Right atrium auricular region (tissue), 2 donors: ENCODE measurements at places on chromosomes 12 and 14. TPM values are rescaled to one million over a fixed set of nuclear protein-coding genes. Genes with fewer than 3 reads are reported as not detected.

BEST3 gene
- total RNA-seq = 1.4 TPM

GLIPR1L2 gene
- total RNA-seq = 2.3 TPM

- no peaks in the 10 kb centered on the region for H3K27me3 ChIP-seq
- DNase-seq = no peak
- H3K27ac ChIP-seq = no peak overlapping the region
- H3K36me3 ChIP-seq = no peaks in the 10 kb centered on the region
These were observed 35.0 kb downstream of the ERH start for GRCh38 chr14:69363055-69363454.

DNA sequence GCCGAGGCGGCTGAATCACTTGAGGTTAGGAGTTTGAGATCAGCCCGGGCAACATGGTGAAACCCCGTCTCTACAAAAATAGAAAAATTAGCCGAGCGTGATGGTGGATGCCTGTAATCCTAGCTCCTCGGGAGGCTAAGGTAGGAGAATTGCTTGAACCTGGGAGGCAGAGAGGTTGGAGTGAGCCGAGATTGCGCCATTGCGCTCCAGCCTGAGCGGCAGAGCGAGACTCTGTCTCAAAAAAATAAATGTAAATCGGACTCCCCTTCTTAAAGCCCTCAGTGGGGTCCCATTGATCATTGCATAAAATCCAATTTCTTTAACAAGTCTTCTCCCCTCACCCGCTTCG, 908 bp downstream of the TDP1 start:
- no peak for DNase-seq
- H3K27ac ChIP-seq = peak overlapping the region; percentile 86
- H3K36me3 ChIP-seq = no peaks in the 10 kb centered on the region
- H3K4me3 ChIP-seq = peak overlapping the region; percentile 97
- no peaks in the 10 kb centered on the region for H3K27me3 ChIP-seq
